NCI-H460 (cell line): ENCODE measurements at places on chromosomes 2 and 18.

DNA sequence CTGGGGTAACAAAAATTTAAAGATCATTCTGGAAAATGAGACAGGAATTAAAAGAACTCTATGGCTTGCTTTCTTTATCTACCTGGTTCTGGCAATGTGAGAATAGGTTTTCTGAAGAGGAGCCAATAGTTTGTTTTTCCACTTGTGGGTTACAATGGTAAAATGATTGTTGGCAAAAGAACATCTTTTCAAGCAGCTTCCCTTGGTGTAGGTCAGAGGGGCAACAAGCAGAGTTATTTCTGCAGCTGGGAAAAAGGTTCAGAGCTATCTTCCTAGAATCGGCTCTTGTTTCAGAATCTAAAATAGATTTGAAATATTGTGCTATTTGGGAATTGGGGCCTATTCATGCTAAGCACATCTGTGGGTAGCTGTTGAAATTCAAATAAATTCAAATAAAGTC lies 11.5 kb upstream of the TSPYL6 start:
- DNase-seq = no peak

GRCh38 chr2:20170704-20171250 lies 54.2 kb downstream of the SDC1 start:
- no peak for DNase-seq

GRCh38 chr18:38545071-38545470 lies 979.5 kb upstream of the CELF4 start:
- DNase-seq = no peak

DNA sequence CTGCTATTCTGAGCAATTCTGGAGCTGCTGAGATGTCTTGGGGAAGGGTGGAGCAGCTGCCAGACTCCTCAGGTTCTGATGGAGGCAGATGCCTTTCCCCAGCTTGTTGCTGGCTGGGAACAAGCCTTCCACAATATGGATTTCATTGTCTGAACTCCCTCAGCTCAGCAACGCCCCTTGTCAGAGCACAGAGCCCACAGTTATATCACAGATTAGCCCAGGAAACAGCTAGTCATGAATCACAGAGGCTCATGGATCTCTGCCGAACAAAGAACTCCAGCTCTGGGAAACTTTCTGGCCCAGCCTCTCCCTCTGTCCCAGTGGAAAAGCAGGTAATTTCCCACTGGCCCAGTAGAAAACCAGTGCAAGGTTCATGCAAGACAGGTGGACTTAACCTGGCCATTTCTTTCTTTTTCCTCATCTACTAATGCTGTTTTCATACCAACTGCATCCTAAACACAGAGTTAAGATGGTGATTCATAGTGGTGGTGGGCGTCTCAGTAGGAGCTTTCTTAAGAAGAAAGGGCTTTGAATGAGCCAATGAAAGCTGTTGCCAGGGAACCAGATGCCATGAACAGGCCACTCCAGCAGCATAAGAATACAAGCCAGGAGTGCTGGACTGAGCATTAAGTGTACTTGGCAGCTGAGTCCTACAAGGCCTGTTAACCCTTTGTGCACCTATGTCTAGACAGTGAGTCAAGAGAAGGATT lies 8.7 kb upstream of the KIAA2012 start:
- no peak for DNase-seq

DNA sequence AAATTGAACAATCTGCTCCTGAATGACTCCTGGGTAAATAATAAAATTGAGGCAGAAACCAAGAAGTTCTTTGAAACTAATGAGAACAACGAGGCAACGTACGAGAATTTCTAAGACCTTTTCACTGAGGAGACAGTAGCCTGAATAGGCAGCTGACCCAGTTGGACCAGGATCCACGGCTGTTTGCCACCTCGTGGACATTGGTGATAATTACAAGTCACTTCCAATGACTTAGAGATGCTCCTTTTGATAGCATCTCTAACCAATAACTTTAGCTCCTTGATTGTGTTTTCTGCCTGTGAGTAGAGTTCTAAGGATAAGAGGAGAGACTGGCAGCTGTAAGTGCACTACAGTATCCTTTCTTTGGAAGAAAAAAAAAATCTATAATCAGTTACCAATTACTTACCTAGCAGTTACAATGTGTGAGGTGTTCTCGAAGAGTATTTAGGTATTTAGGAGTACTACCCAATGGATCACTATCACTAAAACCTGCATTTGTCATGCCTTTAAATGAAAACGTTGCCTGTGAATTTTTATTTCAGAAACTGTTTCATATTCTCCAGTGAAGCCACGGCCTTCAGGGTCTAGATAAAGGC lies 31.3 kb upstream of the CNTNAP5 start:
- DNase-seq = peak; percentile 48

GRCh38 chr2:132424526-132425121 lies 8.0 kb downstream of the GPR39 start:
- DNase-seq = no peak

- DNase-seq = no peak
These were observed 52.9 kb downstream of the SATB2 start for GRCh38 chr2:199404841-199405240.

- no peak for DNase-seq
These were observed 10.5 kb downstream of the PLEK start for GRCh38 chr2:68375582-68375981.

DNA sequence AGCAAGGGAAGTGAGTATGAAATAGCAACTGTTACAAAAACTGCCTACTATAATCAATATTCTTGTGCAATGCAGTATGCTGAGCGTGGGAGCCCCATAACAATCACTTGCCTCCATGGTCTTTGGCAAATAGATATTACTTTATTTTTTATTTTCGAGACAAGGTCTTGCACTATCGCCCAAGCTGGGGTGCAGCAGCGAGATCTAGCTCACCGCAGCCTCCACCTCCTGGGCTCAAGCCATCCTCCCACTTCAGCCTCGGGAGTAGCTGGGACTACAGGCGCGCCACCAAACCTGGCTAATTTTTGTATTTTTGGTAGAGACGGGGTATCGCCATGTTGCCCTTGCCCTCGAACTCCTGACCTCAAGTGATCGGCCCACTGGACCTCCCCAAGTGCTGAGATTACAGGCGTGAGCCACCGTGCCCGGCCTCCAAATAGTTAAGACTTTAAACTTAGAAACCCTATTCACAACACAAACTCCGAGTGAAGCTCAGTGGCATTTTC lies 1.2 kb upstream of the CCNT2 start:
- no peak for DNase-seq

- peak; percentile 54 for DNase-seq
These were observed 12.3 kb upstream of the TEX51 start for GRCh38 chr2:126886211-126886915.

- DNase-seq = no peak
These were observed 123.2 kb downstream of the THADA start for GRCh38 chr2:43472527-43473194.
